Suppressor macrophage (primary cell): ENCODE measurements at places on chromosomes 5 and 9.

DNA sequence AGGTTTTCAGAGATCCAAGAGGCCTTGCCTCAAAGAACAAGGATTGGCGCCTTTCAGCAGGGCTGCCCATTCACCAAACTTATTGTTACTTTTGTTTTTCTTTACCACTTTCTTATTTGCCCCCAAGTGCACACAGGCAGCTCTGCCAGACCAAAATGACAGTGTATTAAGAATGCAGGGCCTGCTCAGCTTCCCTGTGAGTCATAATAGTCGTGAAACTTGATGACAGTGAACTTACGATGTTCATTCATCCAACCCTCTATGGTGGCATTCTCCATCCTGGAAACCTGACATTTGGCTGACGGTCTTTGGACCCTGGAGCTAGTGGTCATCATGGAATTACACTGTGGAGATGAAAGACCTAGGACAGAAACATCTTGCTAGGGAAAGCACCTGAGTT, 44.3 kb downstream of the UBE2QL1 start:
- DNase-seq: no peak

DNA sequence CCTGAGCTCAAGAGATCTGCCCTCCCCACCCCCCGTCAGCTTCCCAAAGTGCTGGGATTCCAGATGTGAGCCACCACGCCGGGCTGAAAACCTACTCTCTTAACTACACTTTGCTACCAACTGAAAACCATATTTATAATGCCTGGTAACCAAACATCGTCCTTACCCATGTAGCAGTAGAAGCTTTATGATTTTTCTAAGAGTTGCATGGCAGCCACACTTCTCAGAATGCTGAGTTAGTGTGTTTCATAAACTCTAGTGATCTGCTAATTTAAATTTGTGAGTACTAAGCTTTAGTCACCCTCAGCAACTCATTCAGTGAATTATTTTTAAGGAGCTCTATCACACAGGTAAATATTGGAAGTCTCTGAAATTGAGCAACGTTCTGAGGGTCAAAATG, 478.4 kb downstream of the KDM4C start:
- DNase-seq: no peak

DNA sequence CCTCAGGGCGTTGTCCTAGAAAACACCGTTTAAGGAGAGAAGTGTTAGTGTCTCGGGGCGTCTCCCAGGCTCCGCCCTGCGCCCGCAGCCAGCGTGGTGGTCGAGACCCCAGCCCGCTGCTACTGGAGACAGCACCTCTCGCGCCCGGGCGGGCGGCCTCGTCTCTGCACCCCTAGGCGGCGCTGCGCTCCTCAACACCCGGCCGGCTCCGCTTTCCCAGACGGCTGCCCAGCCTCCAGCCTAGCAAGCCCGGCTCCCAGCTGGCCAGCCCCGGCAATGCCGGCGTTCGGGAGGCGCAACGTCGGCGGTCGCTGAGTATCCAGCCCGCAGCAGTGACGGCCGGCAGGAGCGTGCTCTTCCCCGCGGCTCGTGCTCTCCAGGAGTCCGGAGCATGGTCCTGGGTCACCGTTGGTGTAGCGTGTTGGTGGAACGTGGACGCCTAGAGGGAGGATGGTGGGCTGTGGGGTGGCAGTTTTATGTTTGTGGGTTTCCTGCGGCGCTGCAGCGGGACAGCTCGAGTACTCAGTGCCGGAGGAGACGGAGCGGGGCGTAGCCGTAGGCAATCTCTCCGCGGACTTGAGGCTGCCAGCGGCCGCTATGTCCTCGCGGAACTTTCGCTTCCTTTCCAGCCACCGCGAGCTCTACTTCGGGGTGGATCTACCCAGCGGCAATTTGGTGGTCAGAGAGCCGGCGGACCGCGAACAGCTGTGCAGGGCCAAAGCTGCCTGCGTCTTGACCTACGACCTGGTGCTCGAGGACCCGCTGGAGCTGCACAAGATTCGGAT, 536 bp downstream of the PCDHAC1 start:
- peak; percentile 7 for DNase-seq

DNA sequence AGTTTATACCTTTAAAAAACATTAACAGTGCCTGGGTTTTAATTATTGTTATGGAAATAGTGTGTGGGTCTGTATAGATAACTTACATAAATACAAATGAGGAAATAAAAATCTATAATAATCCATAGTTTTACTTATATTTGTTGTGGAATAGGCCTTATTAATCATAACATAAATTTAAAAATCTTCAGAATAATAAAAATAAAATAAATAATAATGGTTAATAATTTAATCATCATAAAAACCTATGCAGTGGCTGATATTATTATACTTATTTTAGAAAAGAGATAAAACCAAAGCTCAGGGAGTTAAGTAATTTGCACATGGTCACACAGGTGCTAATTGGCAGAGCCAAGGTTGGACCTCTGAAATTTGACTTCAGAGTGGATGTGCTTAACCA, 785.3 kb upstream of the SEMA6A start:
- no peak for DNase-seq

DNA sequence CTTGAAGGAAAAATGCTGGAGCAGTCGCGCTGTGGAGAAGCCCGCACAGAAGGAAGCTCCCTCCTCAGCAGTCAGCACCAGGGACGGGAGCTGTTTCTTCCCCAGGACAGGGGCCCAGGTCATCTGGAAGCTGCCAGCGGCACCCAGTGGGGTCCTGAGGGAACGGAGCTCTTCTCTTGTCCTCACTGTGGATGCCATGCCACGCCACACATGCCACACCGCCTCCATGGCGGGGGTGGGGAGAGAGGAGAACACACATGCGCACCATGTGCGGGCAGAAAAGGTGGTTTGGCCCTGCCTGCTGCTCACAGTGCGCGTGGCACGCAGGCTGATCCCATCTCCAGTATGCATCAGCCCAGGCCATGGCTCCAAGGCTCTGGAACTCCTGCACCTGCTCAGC, 41.7 kb upstream of the ZNF354B start:
- no peak for DNase-seq
